Naive B cell (primary cell): ENCODE measurements at places on chromosomes 2 and 18. TPM values are rescaled to one million over a fixed set of nuclear protein-coding genes. Genes with fewer than 3 reads are reported as not detected.

OSBPL1A gene
- not detected for polyA plus RNA-seq

PTH2R gene
- not detected for polyA plus RNA-seq

- DNase-seq, result no peak
- H3K4me3 ChIP-seq, result no peak overlapping the region
These were observed 90.9 kb upstream of the SETBP1 start for GRCh38 chr18:44589693-44590355.

DNA sequence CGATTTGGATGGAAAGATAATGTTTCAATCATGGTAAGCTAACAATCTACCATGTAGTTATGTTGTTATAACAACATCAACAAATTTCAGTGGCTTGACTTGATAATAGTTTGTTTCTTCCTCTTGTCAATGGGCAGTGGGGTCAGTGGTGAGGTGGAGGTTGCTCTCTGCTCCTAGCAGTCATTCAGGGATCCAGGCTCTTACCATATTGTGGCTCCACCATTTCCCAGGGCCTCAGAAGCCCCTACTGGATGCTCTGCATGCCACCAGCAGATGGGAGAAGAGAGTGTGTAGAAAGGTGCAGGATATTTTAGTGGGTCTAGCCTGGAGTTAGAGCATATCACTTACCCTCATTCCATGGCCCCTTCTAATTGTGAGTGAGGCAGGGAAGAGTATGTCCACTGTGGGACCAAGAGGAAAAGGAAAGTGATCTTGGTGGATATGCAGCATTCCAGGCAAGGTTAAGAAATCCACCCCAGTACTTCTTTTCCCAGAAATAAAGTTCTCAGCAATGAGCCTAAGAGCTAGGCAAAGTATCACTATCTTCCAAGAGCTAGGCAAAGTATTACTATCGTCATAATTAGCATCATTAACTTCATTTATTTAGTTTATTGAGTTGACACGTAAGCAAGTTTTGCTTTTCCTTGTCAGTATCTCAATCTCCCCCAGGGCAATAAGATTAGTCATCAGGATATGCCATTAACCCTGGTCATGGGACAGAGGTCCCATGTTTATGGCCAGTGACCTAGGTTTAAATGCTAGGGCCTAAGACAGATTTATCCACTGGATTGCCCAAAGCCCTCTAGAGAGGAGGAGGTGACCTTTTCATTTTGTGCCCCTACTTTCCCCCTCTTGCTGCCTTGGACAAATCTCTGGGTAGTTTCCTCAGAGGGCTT, 4.2 kb upstream of the IWS1 start:
- DNase-seq, result no peak
- H3K4me1 ChIP-seq, result peaks cover 20% of the 10 kb centered on the region
- H3K4me3 ChIP-seq, result no peak overlapping the region
- H3K36me3 ChIP-seq, result no peaks in the 10 kb centered on the region

GRCh38 chr2:100742277-100743254, 77.4 kb upstream of the NPAS2 start:
- H3K36me3 ChIP-seq, result no peaks in the 10 kb centered on the region
- no peak for DNase-seq
- no peak overlapping the region for H3K27ac ChIP-seq
- no peaks in the 10 kb centered on the region for H3K4me1 ChIP-seq

DNA sequence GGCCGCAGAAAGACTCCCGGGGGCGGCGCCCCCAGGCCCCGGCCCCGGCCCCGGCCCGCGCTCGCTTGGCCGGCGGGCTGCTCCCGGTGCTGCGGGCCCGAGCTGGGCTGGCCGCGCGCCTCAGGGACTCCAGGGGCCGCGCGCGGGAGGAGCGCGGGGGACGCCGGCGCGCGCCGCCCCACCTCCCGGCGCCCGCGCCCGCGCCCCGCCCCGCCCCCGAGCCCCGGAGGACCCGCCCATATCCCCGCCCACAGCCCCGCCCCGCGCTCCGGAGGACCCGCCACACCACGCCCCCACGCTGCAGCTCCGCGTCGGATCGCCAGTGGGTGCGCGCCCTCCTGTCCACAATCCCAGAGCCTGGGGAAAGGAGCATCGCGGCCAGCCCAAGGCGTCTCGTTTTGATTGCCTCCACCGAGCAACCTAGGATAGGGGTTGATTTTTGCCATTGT, at the start of gene PARD6G:
PARD6G (minus strand) TSS at position 122 of the 449 bp plus-strand sequence. CDS start 166 bp downstream, outside the sequence.
- peak; percentile 23 for DNase-seq
- no peaks in the 10 kb centered on the region for H3K36me3 ChIP-seq
- H3K27ac ChIP-seq, result no peak within 1 kb of the TSS

DNA sequence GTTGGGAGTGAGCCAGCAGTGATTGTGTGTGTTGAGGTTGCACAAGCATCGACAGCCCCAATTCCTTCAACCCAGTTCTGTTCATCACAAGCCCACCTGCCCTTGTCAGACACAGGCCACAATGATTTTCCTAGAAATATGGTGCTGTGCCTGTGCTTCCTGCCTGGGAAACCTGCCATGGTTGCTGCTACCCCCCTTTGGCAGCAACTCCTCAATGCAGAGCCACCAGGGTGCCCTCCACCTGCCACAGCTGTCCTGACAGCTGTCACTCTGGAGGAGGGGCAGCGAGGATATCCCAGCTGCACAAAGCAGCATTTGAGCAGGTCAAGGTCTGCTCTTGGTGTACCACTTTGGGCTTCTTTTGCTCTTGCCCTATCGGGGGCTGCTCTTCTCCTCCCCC, 27.1 kb downstream of the SMIM21 start:
- H3K4me1 ChIP-seq, result no peaks in the 10 kb centered on the region
- H3K27ac ChIP-seq, result no peak overlapping the region

DNA sequence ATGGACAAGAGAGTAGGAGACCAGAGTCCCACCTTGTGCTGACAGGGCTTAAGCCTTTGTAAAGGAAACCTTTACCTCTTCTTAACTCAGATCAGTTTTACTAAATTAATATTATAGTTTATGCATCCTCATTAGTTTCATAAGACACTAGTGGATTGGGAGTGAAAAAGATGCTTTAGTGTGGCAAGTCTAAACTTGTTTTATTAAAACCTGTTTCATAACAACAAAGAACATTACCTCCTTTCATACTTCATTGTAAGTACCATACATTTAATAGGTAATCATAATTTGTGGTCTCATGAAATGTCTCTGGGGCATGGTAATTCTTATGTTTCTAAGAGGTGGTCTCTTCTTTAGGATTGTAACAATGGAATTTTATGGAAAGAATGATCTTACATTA, 63.4 kb downstream of the PIKFYVE start:
- peaks cover 19% of the 10 kb centered on the region for H3K4me1 ChIP-seq
- H3K27ac ChIP-seq, result peak overlapping the region; percentile 26
- H3K4me3 ChIP-seq, result no peak overlapping the region
- peaks cover 19% of the 10 kb centered on the region for H3K36me3 ChIP-seq
- no peaks in the 10 kb centered on the region for H3K27me3 ChIP-seq
